Left kidney (tissue), 8 donors: ENCODE measurements at places on chromosomes 11 and 22. TPM values are rescaled to one million over a fixed set of nuclear protein-coding genes. Genes with fewer than 3 reads are reported as not detected.

The SPI1 gene
- 3.4 TPM for polyA plus RNA-seq

The IFT27 gene
- polyA plus RNA-seq: 61.7 TPM

GRCh38 chr11:123122852-123123251, 60.9 kb upstream of the HSPA8 start:
- DNase-seq: no peak

- no peak for DNase-seq
Observed at GRCh38 chr11:125253289-125253688, 88.7 kb downstream of the PKNOX2 start.

The TTC28 gene
- 45.8 TPM for polyA plus RNA-seq

DNA sequence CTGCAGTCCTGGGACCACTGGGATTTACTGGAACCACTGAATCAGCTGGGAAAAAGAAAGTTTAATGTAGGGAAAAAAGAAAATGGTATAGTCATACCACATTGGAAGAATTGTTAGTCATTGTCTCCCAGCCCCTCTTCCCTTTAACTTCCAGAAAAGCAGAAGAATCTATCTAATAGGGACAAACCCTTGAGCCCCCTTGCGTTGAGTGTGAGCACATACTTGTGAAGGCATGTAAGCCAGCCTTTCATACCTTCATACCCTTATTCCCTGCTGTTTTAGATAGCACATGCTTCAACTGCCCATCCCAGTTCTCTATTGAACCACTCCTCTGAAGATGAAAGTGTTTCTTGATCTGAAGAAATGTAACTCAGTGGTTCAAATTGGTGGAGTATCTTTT, 6.6 kb downstream of the TREH start:
- DNase-seq: no peak

- DNase-seq: no peak
Observed at GRCh38 chr11:120556797-120557196, 45.2 kb downstream of the GRIK4 start.

- DNase-seq: no peak
Observed at GRCh38 chr11:71165771-71166170, 86.6 kb downstream of the SHANK2 start.

DNA sequence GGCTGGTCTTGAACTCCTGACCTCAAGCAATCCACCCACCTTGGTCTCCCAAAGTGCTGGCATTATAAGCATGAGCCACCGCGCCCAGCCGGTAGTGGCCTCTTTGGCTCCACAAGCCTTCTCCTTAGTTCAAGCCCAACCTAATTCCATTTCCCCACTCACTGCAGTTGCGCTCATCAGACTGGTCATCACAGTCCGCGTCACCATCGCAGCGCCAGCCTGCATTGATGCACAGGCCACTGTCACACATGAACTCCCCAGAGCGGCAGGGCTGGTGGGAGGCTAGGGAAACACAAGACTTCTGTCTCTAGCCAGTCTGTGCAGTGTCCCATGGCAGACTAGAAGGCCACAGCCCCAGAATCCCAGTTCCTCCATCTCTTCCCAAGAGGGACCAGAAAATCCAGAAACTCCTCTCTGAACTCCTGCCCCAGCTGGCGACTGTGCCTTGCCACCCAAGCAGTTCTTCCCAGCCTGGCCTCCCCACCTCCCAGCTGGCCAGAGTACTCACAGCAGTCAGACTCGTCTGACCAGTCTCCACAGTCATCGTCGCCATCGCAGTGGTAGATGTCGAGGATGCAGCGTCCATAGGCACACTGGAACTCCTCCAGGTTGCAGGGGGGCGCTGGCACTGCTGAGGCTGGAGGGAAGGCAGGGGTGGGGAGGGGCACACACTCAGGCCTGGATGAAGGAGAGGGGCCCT, 19.8 kb downstream of the LRP4 start:
- DNase-seq: no peak

DNA sequence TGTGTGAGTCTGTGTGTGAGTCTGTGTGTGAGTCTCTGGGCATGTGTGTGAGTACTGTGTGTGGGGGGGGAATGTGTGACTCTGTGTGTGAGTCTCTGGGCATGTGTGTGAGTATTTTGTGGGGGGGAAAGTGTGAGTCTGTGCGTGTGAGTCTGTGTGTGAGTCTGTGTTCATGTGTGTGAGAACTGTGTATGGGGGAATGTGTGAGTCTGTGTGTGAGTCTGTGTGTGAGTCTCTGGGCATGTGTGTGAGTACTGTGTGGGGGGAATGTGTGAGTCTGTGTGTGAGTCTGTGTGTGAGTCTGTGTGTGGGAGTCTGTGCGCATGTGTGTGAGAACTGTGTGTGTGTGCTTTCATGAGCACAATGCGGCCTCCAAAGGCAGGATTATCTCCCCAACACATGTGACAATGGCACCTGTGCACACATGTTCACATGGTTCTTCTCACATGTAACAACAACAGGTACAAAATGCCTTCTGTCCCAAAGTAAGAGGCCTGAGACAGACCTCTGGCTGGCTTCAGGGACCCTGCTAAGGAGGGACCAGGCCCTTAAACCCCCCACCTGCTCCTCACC, 1.6 kb downstream of the CD5 start:
- DNase-seq: no peak

DNA sequence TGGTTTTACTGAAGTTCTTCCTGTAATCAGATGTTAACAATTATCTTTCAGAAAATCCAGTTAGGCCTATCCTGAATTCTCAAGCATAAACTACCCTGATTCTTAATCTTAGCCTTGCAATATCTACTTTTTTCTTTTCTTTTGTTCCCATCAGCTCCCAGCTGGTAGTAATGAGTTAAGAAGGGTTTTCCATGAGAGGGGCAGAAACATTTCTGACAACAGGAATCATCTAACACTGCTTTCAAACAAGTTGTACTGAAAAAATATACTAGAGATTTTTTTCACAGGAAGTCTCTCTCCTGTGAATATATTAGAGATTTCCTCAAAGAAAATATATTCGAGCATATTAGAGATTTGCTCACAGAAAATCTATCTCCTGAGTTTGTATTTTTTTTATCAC, 3.3 kb upstream of the TRIM6 start:
- DNase-seq: no peak

The FAM180B gene
- 0.33 TPM for polyA plus RNA-seq

DNA sequence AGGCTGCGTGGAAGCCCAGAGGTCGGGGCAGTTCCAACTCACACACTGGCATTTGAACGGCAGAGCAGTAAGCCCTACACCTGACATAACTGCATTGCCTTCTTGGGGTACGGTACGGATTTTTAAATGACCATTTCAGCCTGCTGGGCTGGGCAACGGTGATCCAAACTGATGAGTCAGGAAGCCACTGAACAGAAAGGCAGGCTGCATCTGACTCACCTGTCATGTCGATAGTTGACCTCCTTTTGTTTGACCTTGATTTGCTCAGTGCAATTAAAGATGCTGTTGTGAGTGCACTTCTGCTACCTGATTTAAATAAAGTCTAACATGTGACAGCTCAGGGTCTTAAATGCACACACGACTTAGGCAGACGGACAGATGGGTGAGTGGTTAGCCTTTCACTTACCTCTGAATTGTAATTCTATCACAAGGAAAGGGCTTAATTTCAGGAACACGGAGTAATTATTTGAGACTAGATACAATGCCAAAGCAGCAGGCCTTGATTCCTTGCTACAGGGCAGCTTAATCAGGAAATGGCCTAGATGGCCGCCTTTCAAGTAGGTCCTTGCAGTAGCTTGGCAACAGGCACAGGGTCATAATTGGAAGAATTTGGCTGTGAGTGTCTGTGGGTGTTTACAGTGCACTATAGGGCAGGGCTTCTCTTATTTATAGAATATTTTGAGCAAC, 52.2 kb downstream of the BMAL1 start:
- DNase-seq: no peak

DNA sequence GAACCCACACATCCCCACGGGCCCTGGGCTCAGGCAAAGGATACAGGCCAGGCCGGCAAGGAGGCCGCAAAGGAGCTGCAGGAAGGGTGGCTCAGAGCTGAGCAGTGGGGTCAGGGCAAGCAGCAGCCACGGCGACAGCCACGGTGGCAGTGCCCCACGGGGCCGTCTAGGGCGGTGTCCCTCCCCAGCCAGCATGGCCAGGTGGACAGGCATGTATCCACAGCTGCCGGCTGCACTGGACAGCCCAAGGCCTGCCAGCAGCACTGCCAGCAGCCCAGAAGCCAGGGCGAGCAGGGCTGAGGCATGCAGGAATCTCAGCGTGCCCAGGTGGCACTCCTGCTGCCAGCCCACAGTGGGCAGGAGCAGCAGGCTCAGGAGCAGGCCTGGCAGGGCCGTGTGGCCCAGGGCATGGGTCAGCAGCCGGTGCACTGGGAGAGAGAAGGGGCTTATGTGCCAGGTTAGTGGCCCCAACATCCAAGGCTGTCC, 3.9 kb downstream of the RHBDD3 start:
- no peak for DNase-seq

DNA sequence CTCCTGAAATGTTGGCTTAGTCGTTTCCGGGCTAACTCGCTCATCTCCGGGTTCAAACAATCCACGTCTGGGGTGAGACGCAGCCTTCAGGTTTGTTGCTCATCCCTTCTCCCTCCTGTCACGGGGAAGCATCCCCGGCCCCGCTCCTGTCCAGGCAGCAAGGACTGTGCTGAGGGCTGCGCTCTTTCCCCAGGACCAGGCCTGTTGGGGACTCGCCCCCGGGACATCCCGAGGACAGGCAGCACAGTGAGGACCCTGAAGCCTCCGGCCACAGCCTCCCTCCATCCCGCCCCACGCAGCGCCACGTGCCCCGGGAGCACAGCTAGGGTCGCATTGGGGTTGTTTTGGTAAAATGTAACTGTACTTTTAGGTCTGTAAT, 252.0 kb downstream of the BRD1 start:
- DNase-seq: no peak

The CHRNA10 gene
- polyA plus RNA-seq: 2.9 TPM
